ENCODE measurements at places on chromosomes 2 and 18.

DNA sequence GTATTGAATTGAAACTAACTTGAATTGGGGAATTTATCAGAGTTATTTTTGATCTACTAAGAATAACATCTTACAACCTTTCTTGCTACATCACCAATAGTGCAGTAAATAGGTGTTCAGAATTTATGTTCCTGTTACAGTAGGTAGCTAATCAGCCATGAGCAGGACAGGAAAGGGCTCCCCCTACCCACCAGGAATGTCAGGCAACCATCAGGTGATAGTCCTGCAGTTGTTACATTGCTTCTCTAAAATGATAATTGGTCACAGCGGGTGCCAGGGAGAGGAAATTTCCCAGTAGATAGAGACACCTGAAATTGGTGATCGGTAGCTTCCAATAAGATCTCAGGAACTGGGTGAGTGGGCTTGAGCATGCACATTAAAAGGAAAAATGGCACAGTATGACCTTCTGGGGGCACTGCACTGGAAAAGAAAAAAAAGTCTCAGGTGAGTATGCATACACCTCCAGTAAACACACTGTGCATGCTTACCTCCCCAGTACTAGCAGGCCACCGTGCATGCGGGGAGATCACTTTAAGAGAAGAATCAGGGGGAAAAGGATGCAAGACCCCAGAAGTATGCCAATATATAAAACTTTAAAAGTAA, 1092.0 kb upstream of the LRRTM1 start:
- no peak for DNase-seq

DNA sequence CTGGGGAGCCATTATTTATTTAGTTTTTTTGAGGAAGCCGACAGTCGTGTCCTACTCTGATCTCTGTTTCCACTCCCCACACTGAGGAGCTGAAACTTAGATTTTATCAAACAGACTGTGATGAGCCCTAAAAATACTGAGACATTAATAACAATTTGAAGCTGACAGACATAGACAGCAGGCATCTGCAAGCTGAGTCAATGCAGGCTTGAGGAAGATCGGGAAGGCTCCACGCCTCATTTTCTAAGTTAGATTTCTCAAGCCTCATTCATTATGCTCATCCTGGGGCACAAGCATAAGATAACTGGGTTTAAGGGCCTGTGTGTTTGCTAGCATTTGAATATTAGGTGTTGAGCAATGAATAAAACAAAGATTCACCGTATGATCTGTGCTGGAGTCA, 26.3 kb downstream of the EFR3B start:
- DNase-seq, result no peak

DNA sequence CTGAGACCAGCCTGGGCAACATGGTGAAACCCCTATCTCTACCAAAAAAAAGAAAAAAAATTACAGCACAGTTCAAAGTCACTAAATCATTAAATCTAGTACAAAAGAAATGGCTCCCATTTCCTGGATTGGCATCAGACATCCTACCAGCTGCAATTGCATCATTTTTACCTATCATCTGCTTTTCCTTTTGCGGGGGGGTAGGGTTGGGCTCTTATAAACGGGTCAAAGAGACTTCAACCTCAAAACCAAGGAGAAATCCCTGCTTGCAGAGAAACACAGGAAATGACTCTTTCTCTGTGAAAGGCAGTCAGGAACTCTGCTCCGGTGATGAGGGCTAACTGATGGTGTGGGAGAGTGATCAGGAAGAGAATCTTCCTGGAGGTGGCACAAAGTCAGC, 45.3 kb upstream of the RFX8 start:
- no peak for DNase-seq

GRCh38 chr2:159164457-159164911, 122.0 kb downstream of the WDSUB1 start:
- no peak for DNase-seq

DNA sequence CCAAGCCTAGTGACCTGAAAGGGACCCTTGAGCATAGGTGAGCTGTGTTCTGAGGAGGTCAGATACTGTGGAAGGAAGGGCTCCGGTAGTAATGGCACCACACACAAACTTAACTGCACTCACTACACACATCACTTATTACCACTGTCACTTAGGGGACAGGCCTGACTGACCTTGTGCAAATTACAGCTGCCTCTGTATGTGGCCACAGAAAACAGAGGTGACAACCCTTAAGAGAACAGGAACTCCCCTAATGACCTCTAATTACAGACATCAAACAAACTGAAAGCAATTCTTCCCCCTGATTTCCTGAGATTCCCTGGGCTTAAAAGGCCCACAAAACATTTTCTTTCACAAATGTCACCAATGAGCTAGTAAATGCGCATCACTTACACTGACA, 360.6 kb downstream of the RND3 start:
- DNase-seq, result no peak

- no peak for DNase-seq
These were observed 14.5 kb upstream of the CPLX4 start for GRCh38 chr18:59332986-59333385.

- DNase-seq, result no peak
These were observed 172.0 kb upstream of the NRP2 start for GRCh38 chr2:205510345-205510744.

- DNase-seq, result no peak
These were observed 84.5 kb upstream of the SNTG2 start for GRCh38 chr2:866009-866680.

DNA sequence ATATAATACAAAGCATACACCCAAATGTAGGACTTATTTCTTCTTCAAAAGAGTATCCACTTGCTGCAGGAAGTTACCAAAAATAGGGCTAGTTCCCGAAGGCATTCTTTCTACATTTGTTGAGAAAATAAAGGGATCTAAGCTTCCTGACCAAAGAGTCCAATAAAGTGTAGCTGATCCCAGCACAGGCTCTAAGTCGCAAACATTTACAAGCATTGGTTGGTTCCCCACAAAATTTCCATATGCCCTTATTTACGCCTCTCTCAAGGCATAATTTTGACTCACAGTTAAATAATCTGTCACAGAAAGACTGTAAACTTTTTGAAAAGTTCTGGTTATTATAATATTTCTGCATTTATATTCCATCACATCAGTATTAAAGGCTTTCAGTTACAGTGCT, 1520.1 kb upstream of the ZEB2 start:
- no peak for DNase-seq

GRCh38 chr2:4938206-4938605, 754.0 kb upstream of the SOX11 start:
- DNase-seq, result no peak

GRCh38 chr2:234977228-234977679, 25.4 kb downstream of the SH3BP4 start:
- DNase-seq, result no peak

GRCh38 chr2:175436076-175436475, 254.6 kb upstream of the ATP5MC3 start:
- DNase-seq, result no peak

GRCh38 chr18:46262856-46263255, 158.7 kb downstream of the HAUS1 start:
- DNase-seq, result no peak

DNA sequence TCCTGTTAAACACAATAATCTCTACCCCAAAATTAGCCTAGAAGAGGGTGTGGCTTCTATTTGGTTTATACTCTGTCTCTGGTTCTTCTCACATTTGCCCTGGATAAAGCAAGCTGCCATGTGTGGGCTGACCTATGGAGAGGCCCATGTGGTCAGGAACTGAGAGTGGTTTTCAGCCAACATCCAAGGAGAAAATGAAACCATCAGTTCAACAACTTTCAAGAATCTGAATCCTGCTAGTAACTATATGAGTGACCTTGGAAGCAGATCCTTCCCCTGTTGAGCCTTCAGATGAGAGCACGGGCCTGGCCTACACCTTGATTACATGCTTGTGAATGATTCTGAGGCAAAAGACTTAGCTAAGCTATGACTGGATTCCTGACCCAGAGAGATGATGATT, 11.5 kb upstream of the TRIB2 start:
- peak; percentile 42 for DNase-seq

GRCh38 chr18:76488190-76488589, 6.9 kb downstream of the ZNF516 start:
- no peak for DNase-seq

GRCh38 chr2:7825591-7826312, 856.1 kb upstream of the ID2 start:
- DNase-seq, result peak; percentile 74

GRCh38 chr2:122927710-122928557, 1097.2 kb upstream of the CNTNAP5 start:
- no peak for DNase-seq

DNA sequence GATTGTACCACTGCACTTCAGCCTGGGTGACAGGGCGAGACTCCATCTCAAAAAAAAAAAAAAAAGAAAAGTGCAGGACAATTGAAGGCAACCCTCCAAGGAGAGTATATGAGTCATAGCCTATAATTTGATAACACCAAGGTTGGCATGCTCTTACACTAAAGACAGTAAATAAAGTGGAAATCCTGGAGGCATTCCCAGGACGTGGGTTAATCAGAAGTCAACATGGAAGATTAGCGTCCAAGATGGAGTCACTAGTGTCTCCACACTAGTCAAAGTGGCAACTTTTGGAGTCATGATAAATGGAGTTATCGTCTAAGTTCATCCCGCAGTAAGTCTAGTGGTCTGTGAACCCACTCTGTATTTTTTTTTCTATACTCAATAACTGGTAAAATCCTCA, 21.2 kb upstream of the UGGT1 start:
- DNase-seq, result no peak

GRCh38 chr2:170647741-170648436, 67.2 kb upstream of the SP5 start:
- DNase-seq, result no peak

- DNase-seq, result no peak
These were observed 256.4 kb upstream of the NETO1 start for GRCh38 chr18:73124175-73124574.

- no peak for DNase-seq
These were observed 353.7 kb downstream of the ARL6IP6 start for GRCh38 chr2:153072077-153072476.

DNA sequence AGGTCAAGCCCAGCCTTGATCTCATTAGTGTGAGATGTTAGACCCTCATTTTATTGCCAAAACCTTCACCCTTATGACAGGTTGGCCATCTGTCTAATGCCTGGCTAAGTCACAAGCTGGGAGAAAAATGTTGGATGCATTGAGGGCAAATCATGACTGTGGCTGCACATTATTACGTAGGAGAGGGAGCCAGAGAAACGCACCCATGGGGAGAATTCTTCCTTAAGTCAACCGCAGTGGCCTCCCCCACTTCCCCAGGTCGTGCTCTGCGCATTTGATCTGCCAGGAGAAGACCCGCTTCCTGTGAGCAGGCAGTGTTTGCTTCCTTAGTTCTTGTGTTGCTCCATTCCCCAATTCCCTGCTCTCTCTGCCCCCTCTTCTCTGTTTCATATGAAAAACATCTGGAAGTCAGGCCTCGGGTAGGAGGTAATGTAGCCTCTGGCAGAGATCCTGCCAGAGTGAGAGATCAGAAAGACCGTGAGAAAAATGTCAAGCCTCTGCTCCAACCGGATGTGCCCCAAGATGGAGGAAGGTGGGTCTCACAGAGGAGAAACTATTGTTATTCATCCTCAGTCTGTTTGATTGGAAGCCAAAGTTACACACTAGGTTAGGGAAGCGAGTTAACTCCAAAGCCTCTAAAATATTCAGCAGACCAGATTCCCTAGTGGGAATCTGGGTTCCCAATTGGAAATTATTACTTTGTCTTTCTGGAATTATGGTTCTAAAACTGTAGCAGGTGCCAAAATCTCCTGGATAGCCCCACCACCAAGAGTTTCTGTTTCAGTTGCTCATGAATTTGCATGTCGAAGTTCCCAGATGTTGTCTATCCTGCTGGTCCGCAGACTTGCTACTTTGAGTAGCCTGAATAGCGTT, 144.3 kb upstream of the PELI1 start:
- no peak for DNase-seq

DNA sequence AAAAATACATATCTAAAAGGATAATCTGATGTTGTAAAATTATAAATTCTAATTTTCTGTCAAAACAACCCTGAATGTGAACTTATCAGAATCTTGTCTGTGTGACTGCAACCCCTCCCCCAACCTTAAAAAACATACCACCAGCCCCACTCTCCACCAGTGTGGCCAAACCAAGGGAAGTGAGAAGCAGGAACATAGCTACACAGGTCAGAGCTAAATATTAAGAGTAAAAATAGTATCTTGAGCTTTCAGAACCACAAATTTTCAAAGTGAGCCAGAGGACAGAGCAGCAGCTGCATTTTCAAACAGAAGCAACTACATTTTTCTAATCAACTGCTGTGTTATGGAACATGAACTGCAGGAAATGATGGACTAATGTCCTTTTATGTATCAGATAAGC, 156.7 kb downstream of the SLC4A10 start:
- DNase-seq, result no peak

DNA sequence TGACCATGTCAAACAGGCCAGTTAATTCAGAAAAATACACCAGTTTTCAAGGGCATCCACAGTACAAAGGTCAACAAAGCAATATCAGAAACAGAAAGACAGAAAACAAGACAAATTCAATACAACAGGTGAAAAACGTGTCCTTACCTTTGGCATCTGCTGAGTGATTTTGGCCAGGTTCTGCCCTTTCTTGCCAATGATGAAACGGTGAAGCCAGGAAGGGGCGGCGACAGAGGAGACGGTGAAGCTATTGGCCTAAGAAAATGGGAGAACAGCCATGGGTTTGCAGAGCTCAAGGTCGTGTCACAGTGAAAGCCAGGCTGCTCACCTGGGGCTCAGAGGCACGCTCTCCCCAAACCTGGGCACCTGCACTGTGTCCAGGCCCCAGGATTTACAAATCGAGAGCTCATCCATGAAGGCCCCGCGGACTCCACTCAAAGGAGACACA, 60.5 kb downstream of the HDLBP start:
- DNase-seq, result no peak

DNA sequence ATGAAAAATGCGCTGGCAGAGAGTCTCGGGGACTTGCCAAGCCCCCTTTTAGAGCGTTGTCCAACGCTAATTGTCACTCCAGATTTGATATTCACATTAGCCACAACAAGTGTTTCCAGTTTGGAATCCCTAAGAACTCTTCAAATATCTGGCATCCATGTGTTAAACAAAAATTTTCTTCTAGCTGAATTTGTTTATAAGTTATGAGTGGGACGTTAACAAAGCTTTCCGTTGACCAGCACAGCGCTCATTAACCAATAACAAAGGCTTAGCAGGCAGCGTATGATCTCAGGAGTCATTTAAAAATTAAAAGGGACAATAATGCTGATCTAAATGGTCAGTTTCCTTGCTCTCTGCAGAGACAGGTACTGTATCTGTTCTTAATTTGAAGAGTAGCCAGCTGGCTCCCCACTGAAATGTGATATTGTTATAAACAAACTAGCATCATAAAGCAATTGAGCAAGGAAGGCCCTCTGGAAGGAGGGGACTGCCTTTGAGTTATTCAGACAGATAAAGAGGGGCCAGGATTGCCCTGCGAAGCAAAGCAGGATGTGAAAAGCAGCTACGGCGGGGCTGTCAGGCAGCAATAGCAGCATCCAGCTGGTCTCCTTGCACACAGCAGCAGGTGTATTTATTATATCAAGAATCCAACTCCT, 337.2 kb upstream of the SALL3 start:
- no peak for DNase-seq
